T-cell (primary cell): ENCODE measurements at places on chromosomes 11 and 22. TPM values are rescaled to one million over a fixed set of nuclear protein-coding genes. Genes with fewer than 3 reads are reported as not detected.

GRCh38 chr11:103944251-103944940 is 92.0 kb upstream of the DDI1 start:
- H3K27me3 ChIP-seq = no peaks in the 10 kb centered on the region
- H3K4me3 ChIP-seq = no peak overlapping the region
- no peak overlapping the region for H3K27ac ChIP-seq

DNA sequence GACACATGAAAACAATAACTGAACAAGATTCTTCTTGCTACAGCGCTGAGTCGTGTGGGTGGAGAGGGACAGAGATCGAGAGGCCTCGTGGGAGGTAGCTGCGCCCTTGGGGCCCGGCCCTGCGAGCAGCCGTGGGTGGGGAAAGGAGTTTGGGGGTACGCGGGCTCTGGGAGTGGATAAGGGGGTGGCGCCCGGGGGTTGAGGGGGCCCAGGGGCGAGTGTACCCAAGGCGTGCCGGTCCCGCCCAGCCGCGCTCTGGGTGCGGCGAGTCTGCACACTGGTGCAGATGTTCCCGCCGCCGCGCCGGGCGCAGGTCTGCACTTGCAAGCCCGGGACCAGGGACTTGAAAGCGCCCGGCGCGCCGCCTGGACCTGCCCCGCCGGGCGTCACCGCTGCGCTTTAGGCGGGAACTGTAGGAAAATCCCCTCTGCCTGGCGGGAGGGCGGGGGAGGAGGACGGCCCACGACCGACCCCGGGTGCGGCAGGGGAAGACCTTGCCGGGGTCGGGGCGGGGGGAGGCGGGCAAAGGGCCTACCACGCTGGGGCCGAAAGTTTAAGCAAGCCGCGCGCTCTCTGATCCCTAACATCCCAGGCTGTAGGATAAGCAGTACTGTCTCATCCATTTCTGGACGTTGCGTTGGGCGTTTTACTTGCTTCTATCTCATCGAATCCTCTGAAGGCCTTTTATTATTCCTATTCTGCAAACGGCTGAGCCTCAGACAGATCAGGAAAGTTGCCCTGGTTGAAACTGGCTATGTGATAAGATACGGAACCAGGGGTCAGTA is 1.4 kb upstream of the KREMEN1 start:
- peak overlapping the region; percentile 44 for H3K4me3 ChIP-seq
- H3K36me3 ChIP-seq = no peaks in the 10 kb centered on the region
- peaks cover 60% of the 10 kb centered on the region for H3K27me3 ChIP-seq
- DNase-seq = no peak
- H3K4me1 ChIP-seq = peaks cover 14% of the 10 kb centered on the region

DNA sequence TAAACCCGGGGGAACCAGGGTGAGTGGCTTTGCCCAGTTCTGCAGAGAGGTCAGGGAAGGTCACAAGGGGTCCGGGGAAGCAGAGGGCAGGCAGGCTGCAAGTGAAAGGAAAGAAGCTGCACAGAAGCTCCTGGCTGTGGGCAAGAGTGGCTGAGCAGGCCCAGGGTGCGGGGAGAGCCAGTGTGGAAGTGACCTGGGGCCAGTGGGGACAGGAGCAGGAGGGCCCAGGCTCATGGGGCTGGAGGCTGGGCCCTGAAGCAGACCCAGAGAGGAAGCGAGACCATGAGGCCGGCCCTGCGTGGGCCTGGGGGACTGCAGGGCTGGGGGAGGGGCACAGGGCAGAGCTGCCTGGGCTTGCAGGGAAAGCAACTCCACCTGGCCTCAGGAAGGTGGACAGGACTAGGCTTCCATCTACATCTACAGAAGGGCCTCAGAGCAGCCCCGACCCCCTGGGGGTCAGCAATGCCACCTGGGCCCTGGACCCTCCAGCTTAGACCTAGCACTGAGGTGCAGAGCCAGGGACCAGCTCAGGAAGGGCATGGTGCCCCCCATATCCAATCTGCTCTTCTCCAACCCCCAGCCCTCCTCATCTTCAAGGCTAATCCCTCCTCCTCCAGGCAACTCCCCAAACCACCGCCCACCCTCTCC is 11.6 kb downstream of the IGF2 start:
- no peaks in the 10 kb centered on the region for H3K36me3 ChIP-seq
- no peak overlapping the region for H3K27ac ChIP-seq
- DNase-seq = no peak
- H3K4me3 ChIP-seq = no peak overlapping the region

DNA sequence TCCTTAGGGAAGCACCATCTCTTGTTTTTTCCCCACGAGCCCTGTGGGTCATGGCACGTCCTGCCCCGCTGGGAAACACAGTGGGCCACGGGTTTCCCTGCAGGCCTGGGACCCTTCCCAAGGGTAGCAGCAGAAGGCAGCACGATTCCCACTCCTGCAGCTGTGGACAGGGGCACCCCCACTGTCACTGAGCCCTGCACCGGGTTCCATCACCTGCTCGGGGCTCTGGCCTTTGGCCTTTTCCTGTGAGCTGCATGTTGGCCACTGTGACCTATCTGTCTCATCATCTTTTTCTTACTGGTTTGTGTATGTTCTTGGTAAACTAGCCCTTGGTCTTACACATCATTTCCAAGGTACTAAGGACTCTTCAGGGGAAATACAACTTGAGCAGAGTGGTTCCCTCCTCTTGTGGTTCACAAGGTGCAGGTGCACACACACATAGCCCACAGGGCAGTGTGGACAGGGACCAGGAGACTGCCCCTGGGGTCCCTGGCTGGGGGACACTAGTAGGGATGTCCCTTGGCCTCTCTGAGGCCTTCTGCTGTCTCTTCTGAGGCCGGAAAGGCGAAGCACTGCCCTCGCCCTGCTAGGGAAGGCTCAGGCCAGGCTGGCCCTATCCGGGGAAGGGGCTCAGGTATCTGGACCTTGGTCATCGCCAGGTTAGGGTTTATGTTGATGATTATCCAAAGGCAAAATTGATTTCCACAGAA is 19.0 kb upstream of the TXNRD2 start:
- H3K4me3 ChIP-seq = no peak overlapping the region
- no peak for DNase-seq
- H3K4me1 ChIP-seq = peaks cover 4% of the 10 kb centered on the region
- no peaks in the 10 kb centered on the region for H3K27me3 ChIP-seq
- H3K36me3 ChIP-seq = peaks cover 10% of the 10 kb centered on the region

DNA sequence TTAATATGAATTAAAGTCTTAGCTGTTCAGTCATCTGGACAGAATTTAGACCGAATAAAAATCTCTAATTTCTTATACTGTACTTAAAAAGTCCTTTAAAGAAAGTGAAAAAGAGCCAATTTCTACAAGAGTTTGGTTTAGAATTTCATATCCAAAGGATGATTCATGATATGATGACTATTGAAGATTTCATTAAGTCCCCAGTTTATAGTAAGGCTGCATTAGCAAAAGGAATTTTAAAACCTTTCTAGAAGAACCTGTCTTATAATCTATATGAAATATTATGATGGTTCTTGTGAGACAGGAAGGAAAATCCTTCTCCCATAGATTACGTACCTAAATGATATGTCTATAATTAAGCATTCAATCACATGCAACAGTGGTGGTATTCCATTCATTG is 34.8 kb downstream of the TSG101 start:
- H3K27me3 ChIP-seq = no peaks in the 10 kb centered on the region
- H3K4me1 ChIP-seq = no peaks in the 10 kb centered on the region
- H3K36me3 ChIP-seq = peaks cover 40% of the 10 kb centered on the region
- no peak overlapping the region for H3K4me3 ChIP-seq
- H3K27ac ChIP-seq = no peak overlapping the region

DNA sequence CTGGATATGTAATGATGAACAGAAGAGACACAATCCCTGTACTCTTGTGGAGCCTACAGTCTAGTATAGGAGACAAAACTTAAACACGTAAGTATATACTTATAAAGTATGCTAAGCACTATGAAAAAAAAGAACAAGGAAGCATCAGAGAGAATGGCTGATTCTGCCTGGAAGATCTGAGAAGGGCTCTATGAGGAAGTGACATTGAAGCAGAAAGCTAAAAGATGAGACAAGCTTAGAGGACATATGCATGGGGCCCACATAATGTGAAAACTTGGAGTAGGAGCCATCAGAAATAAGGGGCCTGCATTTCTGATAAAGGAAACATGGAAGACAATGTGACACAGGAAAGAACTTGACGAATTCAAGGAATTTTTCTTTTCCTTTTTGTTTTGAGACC is 16.6 kb downstream of the SAA1 start:
- H3K36me3 ChIP-seq = peaks cover 10% of the 10 kb centered on the region
- H3K4me1 ChIP-seq = no peaks in the 10 kb centered on the region
- no peak for DNase-seq
- H3K4me3 ChIP-seq = no peak overlapping the region
- H3K27me3 ChIP-seq = no peaks in the 10 kb centered on the region
- no peak overlapping the region for H3K27ac ChIP-seq

The LRP4 gene
- total RNA-seq = not detected
